ENCODE measurements at places on chromosomes 7 and 10.

DNA sequence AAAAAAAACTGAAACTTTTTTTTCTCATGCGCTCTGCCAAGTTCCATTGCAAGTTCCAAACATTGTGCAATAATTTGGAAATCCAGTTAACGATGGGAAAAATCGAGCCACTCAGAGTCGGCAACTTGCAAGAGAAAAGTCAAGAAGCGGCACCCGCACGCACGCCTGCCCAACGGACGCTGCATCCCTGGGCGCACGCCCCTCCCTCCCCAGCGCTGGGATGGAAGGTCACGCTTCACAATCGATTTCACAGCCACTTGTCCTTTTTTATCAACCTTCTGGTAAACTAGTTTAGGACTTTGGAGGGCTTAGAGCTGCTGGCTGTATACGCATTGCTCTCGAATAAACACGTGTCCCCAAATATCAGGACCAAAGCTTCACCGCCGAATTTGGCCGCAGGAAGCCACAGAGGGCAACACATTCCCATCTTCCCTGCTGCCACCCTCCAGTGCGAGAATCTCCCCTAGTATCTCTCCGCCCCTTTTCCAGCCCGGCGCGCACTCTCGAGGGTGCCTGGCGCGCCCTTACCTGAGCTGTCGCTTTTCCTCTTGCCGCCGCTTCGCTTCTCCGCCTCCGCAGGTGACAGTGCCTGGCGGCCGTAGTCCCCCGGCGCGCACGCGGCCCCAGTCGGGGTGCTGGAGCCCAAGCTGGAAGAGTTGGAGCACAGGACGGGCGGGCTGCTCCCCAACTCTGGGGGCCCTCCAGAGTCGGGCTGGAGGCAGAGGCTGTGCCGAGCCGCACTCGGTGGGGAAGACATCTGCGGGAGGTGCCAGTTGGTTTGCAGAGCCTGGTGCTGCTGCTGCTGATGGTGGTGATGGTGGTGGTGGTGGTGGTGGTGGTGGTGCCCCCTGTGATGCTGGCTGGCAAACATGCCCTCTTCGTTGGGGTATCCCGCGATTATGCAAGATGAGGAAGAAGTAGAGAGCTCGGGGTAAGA is 857 bp downstream of the MEOX2 start:
- no peak for DNase-seq

DNA sequence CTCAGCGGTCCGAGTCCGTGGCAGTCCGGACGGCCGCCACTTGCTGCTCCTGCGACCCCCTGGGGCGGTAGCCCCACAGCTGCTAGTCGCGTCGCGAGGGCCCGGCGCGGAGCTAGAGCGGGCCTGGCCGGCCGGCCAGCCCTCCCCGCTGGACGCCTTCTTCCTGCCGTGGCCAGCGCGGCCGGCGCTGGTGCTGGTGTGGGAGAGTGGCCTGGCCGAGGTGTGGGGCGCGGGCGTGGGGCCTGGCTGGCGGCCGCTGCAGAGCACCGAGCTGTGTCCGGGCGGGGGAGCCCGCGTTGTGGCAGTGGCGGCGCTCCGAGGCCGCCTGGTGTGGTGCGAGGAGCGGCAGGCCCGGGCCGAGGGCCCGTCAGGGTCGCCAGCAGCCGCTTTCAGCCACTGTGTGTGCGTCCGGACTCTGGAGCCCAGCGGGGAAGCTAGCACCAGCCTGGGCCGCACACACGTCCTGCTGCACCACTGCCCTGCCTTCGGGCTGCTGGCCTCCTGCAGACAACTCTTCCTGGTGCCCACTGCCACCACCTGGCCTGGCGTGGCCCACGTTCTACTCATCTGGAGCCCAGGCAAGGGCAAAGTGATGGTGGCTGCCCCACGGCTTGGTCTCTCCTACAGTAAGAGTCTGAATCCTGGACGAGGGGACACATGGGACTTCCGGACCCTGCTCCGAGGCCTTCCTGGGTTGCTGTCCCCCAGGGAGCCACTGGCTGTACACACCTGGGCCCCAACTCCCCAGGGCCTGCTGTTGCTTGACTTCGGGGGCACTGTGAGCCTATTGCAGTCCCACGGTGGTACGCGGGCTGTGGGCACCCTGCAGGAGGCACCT is 631 bp downstream of the HPS6 start:
- DNase-seq, result peak; percentile 10

DNA sequence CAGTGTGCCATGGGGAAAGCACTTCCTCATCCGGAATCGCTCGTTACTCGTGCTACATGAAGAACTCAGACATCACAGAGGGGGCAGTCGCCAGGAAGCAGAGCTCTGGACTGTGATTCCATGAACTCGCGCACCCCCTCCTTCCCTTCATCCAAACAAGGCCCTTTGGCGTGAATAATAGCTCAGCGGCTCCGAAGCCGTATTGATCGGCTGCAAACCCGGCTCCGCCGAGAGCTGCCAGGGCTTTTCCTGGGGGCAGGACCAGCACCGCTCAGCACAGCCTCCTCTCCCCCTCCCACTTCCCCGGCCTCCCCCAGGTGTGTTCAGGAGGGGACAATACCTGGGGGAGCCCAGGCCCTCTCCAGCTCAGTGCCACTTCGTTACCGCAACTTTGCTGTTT is 129.0 kb upstream of the TCF7L2 start:
- DNase-seq, result no peak

DNA sequence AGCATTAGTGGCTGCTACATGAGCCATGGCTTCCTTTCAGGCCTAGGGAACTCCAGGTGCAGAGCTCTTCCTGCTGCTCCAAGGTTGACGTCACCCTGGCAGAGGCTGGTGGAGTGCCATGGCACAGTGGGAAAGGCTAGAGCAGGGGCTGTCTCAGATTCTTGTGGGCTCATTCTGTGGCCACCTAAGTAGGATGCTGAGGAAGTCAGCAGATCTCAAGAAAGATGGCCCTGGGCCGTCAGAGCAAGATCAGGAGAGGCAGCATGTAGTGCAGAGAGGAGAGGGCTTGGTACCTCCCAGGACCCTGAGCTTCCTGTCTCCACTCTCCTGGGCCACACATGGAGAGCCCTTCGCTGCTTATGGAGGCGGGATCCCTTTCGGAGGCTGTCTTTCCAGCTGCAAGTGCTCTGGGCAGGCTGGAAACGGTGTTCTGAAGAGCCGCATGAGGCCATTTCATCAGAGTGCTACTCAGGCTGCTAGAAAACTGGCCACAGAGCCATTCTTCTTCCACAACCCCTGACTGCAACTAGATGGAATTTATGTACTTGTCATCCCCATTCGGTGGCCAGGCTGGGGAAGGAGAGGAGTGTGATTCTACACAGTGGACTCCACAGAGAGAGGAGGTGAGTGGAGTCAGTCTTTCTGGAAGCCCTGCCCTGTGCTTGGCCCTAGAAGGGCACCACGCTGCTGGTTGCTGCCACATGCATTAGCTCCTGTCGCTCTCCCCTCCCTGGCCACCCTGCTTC is 304.2 kb downstream of the RPS24 start:
- no peak for DNase-seq

GRCh38 chr7:124444696-124445480 is 320.7 kb downstream of the GPR37 start:
- DNase-seq, result no peak

- no peak for DNase-seq
Observed at GRCh38 chr10:115972426-115972825, 300.6 kb downstream of the GFRA1 start.

DNA sequence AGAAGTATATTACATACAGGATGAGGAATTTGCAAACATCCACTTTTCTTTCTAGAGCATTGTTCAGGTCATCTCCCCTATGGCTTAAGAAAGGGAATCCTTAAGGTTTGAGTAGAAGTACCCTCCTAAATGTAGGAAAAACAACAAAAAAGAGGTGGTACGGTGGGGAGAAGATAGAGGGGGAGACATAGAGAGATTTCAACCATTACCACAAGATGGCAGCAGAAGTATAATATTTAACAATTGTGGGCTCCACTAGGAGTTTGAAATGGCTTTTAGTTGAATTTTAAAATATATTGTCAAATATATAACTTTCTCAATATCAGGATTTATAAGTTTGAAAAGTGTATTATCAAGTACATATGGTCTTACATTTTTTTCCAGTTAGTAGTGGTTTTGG is 72.7 kb upstream of the PRKG1 start:
- no peak for DNase-seq

GRCh38 chr7:7581531-7582179 is 15.0 kb downstream of the MIOS start:
- no peak for DNase-seq

GRCh38 chr10:49605216-49605938 is 4.7 kb upstream of the SLC18A3 start:
- DNase-seq, result no peak

DNA sequence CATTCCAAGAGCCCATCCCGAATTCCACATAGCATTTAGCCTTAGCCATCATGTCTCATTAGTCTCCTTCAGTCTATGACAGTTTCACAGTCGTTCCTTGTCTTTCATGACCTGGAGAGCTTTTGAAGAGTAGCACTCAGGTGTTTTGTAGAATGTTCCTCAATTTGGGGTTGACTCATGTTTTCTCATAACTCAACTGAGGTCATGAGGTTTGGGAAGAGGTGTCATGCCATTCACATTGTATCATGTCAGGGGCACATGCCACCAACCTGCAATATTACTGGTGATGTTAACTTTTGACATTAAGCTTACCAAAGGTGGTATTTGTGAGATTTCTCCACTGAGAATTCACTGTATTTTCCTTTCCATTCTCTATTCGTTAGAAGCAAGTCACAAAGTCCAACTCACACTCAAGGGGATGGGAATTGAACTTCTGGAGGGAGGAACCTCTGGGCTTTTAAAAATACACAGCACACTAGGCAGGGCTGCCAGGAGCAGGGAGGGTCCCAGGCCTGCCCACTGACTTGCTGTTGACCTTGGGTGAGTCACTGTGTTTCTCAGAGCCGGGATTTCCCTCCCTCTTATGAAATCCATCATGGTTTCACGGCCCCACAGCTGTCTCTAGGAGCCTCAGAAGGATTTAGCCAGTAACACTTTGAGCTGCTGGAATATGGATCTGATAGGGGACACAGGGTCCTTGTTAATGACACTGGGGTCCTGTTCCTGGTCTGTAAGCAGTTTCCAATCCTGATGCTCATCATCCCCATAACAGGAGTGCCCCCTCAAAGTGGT is 74.4 kb upstream of the TCF7L2 start:
- no peak for DNase-seq

DNA sequence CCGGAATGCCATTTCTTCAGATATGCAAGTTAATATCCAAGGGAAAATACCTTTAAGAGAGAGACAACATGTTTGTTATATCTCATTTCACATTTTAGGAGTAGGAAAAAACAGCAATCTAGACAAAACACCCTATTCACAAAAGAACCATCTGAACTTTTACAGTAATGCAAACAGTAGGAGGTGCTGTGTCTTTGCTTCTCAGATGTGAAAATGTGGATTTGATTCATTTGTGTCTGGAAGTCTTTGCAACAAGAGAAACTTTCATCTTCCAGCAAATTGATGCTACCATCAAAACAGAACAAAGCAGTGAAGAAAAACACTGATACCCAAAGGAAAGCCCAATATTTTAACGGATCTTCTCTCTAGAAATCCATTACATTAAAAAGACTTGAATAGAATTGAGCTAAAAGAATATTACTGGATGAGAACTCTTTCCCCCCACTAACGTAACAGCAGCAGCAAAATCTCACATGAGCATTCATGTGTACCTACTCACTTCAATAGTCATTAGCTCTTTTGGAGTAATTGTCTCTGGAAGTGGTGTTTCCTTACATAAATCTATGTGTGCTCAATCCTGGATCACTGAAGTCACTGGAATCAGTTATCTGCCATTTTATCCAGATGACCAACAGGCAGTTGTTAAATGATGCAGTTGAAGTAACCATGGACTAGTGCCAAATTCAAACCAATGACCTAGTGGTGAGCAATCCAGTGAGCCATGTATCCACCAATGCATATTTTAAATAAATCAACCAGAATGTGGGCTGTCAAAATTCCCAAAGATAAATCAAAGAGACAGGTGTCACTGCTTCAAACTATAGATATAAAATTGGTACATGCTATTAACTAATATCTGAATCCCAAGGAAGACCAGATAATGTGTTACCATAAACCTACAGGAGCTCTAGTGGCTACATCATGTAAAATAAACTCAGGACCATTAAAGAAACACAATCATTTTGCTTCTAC is 1.8 kb downstream of the SEMA3C start:
- no peak for DNase-seq

DNA sequence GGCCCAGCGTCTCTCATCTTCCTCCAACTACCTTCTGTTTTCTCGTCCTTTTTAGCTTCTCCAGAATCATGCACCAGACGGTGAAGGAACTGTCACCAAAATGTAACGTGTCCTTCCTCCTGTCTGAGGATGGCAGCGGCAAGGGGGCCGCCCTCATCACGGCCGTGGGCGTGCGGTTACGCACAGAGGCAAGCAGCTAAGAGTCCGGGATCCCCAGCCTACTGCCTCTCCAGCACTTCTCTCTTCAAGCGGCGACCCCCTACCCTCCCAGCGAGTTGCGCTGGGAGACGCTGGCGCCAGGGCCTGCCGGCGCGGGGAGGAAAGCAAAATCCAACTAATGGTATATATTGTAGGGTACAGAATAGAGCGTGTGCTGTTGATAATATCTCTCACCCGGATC is 15.8 kb downstream of the TACR2 start:
- no peak for DNase-seq

DNA sequence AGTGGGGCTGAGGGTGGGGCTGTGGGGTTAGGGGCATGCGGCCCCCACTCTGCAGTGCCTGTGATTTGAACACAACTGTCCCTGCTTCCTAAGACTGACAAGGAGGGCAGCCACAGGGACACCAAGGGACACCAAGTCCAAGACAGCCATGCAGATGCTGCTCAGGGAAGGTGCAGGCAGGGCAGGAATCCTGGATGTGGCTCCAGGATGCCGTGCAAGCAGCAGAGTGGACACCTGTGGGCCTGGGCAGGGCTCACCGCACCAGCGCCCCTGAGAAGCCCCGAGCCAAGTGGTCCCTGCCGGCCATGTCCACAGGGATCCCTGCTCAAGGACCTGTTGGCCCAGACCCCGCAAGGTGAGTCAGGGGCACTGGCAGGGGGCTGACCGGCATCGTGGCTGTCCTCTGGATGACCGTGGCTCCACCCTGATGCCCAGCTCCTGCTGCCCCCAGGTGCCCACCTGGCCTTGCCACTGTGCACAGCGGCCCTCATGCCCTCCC is 58.5 kb downstream of the STK32C start:
- DNase-seq, result no peak

DNA sequence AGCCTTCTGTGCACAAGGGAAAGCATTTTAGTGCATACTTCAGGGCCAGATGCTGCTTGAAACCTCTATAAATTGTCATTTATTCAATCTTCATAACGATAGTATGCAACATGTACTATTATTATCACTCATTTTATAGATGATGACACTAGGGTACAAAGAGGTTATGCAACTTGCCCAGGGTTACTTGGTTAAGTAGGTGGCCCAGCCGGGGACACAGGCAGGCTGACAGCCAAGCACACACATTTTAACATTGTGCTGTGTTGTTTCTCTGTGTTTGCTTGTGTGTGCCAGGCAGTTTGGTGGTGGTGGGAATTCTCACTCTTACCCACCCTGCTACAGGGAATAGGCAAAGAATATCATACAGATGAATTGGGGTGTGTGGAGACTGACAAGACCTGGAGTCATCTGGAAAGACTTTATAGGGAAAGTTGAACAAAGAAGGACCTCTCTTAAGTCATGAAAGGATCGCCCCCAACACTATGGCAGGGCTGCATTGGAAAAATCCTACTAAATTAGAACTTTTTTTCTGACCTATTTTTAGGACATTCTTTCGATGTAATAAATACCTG is 98.9 kb downstream of the MKX start:
- no peak for DNase-seq

- no peak for DNase-seq
Observed at GRCh38 chr10:119616882-119617570, 20.3 kb upstream of the TIAL1 start.

All from AML-193 (cell line).